Activated gamma-delta T cell treated with anti-CD3 and anti-CD28 coated beads, Interleukin-2, amount 50 U/mL, for 16 hours (primary cell): ENCODE measurements at places on chromosomes 4 and X.

DNA sequence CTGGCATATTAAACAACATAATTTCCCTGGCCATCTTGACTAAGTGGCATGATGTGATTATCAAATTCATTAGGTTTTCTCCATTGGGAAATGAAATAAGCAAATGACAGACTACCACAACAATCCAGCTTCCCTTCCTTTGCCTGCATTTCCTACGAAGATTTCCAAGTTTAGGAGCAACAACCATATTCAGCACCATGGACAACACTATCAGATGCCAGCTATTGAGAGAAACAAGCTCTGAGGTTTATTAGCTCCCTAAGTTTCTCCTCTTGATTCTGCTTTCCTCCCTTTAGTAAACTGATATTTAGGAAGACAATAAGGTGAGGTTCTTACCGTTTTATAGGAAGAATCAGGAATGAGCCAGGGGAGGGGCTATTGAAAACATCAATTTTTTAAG, 36.2 kb downstream of the DCX start:
- no peak for DNase-seq

GRCh38 chr4:108559068-108559793, 61.1 kb upstream of the RPL34 start:
- DNase-seq = no peak

- DNase-seq = no peak
Observed at GRCh38 chr4:120636120-120636630, 286.4 kb downstream of the PRDM5 start.

GRCh38 chr4:183499389-183499788, 5.5 kb upstream of the ING2 start:
- no peak for DNase-seq

DNA sequence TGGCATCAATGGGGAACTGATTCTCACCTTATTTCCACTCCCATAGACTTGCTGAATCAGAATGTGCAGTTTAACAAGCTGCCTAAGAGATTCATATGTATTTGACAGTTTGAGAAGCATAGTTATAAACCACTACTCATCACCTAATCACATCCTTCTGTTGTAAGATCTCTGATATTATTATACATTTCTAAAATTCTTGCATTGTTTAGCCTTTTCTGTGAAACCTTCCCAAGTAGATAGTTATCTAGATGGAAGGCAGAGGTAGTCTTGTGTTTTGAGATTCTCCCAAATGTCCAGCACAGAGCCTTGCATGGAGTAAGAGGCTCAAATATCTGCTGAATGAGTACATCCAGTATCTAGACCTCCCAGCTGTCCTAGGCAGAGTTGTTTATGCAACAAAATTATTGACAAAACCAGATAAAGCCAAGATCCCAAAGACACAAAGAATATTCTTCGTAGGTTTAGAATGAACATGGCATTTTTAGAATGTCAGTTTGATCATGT, 227.3 kb downstream of the KDR start:
- no peak for DNase-seq

DNA sequence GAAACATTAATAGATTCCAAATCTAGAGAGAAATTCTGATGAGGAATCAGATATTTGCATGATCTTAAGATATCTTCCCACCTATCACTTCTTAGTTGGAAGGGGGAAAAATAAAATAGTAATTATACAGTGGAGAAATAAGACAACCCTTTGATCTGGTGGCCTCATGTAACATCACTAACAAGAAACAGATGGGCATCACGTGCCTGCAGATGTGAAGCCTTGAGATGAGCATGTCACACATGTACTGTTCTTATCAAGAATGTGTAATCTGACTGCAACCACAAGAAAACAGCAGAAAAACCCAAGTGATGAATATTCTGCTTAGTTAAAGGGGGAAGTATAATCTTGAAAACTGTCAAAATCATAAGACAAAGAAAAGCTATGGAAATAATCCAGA, 31.4 kb upstream of the NKX6-1 start:
- no peak for DNase-seq

- DNase-seq = no peak
Observed at GRCh38 chrX:25096522-25097045, 80.8 kb upstream of the ARX start.

GRCh38 chr4:128388352-128388630, 100.7 kb upstream of the PGRMC2 start:
- DNase-seq = no peak

GRCh38 chr4:61500883-61501282, 300.8 kb downstream of the ADGRL3 start:
- no peak for DNase-seq

- DNase-seq = no peak
Observed at GRCh38 chrX:133606990-133607389, 191.7 kb upstream of the GPC4 start.

DNA sequence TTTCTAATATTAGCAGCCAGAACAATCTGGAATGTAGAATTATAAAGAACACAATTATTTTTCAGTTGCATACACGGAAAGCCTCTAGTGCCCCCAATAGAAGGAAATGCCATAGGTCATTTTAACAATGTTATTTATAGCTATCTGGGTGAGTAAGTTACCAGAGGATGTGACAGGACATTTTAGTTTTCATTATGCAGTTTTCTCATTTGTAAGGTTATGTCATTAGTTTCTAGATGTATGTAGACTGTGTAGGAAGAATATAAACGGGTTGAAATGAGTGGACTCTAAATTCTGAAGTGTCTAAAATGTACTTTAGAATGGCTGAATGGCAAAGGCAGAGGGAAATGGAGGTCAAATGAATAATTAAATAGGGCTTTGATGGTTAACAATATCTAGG, 213.3 kb downstream of the DTHD1 start:
- DNase-seq = no peak

GRCh38 chr4:175459571-175459970, 352.5 kb downstream of the GPM6A start:
- no peak for DNase-seq

DNA sequence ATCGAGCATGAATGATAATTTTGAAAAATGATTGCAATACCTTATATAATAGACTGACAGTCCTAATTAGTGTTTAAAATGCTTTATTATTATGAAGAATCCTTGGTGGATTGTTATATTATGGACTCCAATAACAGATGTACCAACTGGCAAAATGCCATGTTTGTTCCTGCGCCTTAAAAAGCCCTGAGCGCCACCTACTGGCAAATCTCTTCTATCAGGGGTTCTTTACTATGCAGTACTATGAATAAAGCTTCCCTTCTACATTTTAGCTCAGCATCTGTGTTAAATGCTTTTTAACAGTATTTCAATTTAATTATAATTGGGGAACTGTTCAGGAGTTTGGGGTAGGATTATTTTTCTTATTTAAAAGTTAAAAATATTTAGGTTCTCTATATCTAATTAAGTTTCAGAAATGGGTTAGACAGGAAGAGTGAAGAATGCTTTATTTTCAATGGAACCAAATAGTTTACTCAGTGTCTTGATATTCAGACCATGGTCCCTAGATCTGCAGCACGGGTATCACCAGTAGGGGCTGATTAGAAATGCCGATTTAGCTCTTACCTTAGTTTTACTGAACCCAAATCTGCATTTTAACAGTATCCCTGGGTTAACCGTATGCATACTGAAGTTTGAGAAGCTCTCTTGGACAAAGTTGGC, 20.0 kb downstream of the CFAP97 start:
- peak; percentile 72 for DNase-seq

- no peak for DNase-seq
Observed at GRCh38 chr4:159685340-159686092, 582.6 kb downstream of the RAPGEF2 start.

- no peak for DNase-seq
Observed at GRCh38 chr4:155602351-155603140, 64.1 kb upstream of the GUCY1A1 start.

DNA sequence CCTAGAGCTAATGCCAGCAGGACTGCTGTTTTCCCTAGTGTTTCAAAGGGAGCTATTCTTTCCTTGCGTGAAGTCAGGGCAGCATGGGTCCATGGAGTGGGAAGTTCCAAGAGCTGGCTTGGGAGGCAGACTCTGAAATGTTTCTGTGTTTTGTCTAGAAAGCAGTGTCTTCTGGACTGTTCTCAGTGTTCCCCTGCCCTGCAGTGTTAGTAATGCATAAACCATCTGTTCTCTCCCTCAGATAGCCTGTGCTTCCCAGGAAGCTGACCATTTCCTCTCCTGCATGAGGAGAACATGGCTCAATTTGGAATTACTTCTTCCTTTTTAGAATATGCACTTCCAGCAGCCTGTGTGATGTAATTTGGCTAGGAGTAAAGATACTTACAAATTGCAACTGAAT, 116.7 kb upstream of the CXCL13 start:
- DNase-seq = no peak

- DNase-seq = no peak
Observed at GRCh38 chr4:101464596-101464995, 117.3 kb upstream of the PPP3CA start.
